ENCODE measurements at places on chromosomes 6 and 20.

DNA sequence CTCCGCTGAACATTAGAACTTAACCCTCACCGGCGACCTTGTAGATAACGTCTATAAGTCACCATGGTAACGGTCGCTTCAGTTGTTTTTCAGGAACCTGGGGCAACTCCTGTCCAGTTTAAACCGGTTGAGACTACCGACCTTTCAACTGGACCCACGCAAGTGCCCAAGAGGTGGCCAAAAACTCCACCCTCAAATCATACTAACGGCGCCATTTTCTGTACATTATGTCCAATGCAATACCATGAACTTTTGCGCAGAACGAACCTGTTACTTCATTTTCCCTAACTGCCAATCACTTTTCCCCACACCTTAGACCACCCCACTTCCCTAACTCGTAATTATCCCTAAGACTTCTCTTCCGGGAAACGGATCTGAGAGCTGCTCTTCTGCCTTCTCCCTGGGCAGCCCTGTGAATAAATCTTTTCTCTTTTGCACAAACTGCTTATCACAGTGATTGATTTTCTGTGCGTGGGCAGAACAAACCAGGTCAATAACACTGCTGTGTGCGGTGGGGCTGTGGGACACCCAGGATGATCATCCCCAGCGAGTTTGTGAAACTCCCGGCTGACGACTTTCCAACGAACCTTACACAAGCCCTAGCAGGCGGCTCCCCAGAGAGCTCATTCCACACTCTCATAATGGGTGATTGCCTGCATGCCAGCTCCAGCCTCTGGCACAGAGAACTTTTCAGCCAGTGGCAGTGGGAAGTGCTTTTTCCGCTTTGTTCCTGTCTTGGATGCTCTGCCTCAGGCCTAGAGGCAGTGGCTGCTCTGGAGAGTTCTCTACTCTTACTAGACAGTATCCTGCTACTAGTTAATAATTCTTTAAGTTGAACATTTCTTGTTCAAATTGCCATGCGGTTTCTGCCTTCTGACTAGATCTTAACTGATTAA lies 28.6 kb downstream of the GPX5 start:
- no peak for DNase-seq

GRCh38 chr6:37127961-37128862 lies 41.7 kb upstream of the PIM1 start:
- no peak for DNase-seq

DNA sequence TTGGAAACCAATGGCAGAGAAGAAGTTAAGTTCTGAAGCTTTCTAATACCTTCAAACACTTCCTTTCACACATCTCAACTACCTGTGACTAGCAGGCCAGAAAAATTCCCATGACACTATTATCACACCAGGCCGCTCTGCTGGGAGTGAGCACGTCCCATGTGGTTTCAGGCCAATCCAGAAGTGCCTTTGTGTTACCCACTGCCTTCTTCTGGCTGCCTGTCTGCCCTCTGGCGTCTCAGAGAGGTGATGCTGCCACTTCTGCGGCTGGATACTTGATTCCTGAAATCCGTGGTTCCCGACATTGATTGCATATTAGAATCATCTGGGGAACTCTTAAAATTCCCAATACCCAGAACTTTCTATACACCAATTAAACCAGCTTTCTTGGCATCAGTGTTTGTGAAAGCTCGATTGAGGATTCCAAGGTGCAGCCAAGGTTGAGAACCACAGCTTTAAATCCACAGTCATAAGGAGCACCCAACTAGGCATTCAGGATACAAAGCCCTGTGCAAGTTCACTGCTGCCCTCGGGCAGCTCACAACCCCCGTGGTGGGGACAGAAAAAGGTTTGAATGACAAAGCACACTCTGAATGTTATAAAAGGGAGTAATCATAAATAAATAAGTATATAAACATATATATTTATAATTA lies 65.6 kb downstream of the STMND1 start:
- DNase-seq = no peak

- DNase-seq = no peak
Measured at GRCh38 chr20:34808583-34808982, 16.9 kb downstream of the NCOA6 start.

DNA sequence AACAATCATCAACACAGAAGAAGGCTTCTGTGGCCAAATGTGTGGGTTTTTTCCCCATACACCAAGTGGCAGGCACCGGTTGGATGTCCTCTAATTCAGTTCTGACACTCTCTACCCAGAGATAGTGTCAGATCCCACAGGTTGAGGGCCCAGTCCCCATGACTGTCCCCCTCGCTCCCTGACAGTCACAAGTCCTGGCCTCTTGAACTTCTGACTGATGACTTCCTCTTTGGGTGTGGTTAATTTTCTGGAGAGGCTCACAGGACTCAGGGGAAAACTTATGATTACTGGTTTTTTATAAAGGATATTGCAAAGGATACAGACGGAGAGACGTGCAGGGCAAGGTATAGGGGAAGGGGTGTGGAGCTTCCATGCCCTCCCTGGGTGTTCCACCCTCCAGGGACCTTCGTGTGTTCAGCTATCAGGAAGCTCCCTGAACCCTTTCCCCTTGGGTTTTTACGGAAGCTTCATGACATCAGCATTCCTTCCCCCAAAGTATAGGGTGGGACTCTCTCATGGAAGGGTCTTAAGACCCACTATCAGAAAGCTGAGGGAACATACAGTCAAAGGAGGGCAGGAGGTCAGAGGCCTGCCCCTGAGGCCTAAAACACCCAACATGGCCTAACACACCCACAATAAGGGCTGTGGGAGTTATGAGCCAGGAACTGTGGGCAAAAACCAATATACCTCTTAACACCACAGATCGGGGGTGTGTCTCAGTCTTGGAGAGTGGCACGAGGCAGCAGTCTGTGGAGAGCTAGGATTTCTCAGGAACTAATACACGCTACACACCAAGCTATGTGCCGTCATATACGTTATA lies 33.3 kb downstream of the FARS2 start:
- no peak for DNase-seq

- DNase-seq = no peak
Measured at GRCh38 chr6:166942393-166943168, 13.8 kb downstream of the RNASET2 start.
